ENCODE measurements at places on chromosomes 11 and 22. TPM values are rescaled to one million over a fixed set of nuclear protein-coding genes. Genes with fewer than 3 reads are reported as not detected.

CRYBB2 gene
- not detected for polyA plus RNA-seq

OVOL1 gene
- not detected for polyA plus RNA-seq

MMP8 gene
- polyA plus RNA-seq, result 0.18 TPM

FDXACB1 gene
- polyA plus RNA-seq, result 1.7 TPM

ACTN3 gene
- polyA plus RNA-seq, result not detected

OR5B21 gene
- not detected for polyA plus RNA-seq
